ENCODE measurements at places on chromosomes 11 and 22.

- DNase-seq = no peak
Observed at GRCh38 chr11:133414506-133414905, 117.8 kb downstream of the OPCML start.

DNA sequence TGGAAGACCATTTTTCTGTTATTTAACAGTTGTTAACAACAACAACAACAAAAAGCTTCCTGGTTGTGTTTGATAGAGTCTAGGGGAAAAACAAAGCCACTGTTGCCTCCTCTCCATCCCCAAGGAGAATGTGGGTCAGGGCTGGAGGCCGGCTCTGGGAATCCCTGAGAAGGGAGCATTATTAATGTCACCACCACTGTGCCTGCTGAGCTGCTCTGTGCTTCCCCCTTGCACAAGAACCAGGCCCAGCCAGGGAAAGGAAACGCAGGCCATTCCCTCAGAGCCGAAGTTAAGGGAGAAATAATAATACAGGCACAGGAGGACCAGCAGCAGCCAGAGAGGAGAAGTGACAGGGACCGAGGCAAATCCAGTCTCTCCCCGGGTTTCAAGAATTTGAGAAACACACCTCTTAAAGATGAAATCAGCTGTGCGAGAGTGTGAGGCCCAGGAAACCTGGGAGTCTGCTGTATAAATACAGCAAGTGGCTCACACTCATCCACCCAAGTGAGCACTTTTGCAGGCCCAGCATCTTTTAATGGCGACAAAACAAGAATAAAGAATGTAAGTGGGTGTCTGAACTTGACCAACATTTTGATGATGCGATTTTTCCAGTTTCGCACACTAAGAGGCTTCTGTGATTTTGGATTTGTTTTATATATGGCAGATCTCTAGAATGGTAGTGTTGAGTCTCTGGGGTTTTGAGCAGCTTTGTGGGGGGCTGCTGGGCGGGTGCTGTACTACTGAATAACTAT lies 539.2 kb downstream of the NTM start:
- no peak for DNase-seq

GRCh38 chr11:32511926-32512325 lies 71.7 kb upstream of the EIF3M start:
- no peak for DNase-seq

DNA sequence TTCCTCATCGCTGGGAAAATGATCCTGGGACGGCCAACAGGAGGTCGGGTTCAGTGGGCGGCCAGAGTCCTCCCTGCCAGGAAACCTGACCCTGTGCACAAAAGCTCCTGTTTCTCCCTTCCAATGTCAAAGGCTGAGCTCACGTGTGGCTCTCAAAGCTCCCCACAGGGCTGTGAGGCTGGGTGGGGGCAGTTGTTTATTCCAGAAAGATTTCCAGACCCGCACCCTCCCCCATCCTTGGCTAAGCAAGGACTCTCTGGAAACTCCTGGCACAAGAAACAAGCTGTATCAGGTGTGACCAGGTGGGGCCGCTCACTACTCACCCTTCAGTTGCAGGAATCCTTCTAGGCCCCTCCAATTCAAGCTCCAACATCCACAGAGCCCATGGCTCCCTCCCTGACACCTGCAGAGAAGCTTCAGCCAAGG lies 131.9 kb downstream of the SHANK2 start:
- no peak for DNase-seq

DNA sequence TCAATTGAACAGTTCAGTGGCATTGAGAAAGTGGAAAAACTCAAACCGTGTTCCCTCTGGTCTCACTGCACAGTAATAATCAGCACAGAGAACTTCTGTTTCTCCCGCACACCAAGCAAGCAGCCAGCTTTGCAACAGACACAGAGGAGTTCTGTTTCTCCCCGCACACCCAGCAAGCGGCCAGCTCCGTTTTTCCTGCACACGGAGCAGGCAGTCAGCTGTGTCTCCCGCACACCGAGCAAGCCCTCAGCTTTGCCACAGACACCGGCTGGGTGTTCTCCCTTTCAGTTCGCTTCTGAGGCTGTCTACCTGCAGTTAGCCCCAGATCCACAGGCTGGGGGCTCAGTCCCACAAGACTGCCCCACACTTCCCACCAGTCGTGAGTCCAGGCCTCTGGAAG lies 9.9 kb upstream of the TALDO1 start:
- no peak for DNase-seq

DNA sequence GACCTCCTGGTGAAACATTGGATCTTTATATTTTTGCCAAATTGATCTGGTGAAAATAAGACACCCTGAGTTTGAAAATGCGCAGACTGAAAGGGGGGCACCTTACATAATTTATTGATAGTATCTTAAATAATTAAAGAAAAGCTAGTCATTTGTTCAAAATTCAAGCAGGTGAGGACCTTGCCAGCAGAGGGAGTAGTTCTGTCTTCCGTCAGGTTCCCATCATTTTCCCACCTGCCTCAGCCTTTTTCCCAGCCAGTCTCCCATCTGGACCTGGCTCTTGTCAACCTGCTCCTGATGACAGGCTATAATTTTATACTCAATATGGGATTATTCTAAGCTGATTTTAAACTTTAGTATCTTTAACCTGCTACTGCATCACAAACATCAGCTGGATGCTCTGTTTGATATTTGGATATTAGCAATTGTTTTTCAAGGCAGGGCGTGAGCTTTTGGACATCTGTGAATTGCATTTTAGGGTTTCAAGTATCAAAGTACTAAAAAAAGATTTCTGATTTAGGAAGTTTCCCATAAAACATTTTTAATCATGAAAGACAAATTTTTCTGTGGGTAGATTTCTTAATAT lies 132.0 kb downstream of the ELP4 start:
- DNase-seq = no peak

GRCh38 chr11:119752946-119753345 lies 23.9 kb upstream of the NECTIN1 start:
- no peak for DNase-seq

- no peak for DNase-seq
Observed at GRCh38 chr22:24772493-24773220, 1.9 kb downstream of the PIWIL3 start.

GRCh38 chr22:19900707-19901436 lies 40.7 kb upstream of the COMT start:
- DNase-seq = no peak

DNA sequence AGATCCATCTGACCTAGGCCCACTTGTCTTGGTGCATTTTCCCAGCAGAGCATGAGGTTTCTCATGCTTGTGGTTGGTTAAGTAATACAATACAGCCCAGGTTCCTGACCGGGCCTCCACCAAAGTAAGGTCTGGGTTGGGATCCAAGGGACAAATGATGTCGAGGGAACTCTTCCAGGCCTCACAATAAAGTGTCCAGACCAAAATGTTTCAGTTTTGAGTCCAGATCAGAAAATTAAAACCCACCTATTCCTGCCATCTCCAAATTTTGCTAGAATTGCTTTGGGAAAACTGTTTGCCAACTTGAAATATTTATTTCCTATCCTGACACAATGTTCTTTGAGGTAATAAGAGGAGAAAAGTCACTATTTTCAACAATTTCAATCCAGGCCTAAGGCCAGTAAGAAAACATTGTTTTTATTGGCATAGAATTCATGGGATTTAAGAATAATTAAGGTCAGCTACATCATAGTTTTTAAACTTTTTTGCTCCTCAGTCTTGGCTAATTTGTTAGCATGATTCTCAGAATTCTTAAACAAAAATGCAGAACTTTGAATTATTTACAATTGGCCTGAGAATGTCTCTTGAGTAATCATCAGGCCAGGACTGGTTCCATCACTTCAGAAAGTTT lies 51.4 kb downstream of the ME3 start:
- DNase-seq = no peak

DNA sequence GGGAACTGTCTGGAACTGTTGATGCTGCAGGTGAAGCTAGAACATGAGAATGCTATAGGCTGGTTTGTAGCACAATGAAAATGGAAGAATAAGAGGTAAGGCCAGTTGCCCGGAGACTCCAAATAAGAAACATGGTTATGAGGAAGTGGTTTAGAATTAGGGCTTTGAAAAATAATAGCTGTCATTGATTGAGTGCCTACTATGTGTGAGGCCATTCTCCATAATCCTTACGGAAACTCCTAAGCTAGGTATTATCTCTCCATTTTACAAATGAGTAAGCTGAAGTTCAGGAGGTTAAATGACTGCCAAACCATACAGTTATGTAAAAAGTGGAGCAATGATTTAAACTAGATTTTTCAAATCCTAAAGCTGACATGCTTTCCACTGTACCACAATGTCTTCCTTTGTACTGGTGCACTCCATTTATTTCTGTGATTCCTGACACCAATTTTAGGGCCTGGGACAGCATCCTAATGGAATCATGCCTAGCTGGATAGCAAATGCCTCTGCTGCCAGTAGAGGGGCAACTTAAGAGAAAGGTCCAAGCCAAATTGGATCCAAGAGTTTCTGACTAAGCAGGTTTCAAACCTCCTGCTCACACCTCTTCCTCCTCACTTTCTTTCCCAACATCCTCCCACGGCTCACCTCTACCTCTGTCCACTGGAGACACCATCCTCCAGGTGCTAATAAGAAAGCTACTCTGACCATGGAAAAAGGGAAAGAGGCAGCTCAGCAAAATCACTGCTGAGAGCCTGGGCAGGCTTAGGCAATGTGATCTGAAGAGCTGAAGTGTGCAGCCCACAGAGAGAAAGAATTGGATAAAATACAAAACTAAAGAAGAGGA lies 46.9 kb upstream of the PICALM start:
- no peak for DNase-seq

- no peak for DNase-seq
Observed at GRCh38 chr22:37502342-37503182, 16.4 kb upstream of the MFNG start.

GRCh38 chr11:5691964-5692361 lies 2.4 kb downstream of the TRIM22 start:
- DNase-seq = no peak

DNA sequence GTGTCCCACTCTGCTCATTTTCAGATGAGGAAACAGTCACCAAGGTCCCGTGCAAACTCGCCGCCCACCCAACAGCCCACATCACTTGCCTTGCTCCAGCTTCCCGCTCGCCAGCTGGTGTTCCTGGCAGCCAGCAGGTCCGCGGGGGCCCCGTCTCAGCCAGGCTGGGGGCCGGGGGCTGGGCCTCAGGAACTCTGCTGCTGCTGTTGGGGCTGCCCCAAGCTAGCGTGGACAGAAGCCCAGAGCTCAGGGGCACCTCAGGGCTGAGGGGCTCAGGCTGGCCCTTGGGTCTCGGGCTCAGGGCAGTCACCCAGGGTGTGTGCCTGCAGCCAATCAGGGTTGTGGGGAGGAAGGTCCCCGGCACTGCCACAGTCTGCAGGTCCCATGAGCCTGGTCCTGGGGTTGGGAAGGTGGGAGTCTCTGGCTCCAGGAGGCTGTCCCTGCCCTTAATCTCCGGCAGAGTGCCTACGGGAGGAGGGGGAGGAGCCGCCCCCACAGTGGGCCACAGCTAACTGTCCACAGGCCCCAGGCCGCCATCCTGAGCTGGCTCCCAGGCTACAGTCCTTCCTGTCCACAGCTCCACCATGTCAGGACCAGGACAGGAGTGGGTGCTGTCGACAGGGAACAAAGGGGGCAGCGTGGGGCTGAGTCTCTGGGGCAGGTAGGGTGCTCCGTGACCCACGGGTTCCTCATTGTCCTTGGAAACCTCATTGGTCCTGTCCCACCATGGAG lies 65.2 kb downstream of the ARFGAP3 start:
- DNase-seq = no peak

DNA sequence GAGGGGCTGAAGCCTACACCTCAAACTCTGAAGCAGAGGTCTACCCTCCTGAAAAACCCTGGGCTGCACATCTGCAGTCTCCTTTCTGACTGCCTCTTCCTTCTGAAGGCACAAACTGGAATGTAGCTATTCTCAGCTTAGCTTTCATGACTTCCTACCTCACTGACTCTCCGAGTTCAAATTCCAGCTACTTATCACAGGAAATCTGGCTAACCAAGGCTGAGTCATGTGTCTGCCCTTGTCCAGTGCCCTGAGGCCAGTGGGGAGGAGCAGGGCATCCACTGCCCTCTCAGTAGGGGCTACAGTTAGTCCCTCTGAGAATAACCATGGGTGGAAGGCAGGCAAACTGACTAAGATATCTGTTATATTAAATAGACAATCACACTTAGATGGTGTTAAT lies 29.2 kb downstream of the PDGFD start:
- DNase-seq = no peak

GRCh38 chr11:2265396-2265795 lies 5.0 kb downstream of the ASCL2 start:
- DNase-seq = no peak

DNA sequence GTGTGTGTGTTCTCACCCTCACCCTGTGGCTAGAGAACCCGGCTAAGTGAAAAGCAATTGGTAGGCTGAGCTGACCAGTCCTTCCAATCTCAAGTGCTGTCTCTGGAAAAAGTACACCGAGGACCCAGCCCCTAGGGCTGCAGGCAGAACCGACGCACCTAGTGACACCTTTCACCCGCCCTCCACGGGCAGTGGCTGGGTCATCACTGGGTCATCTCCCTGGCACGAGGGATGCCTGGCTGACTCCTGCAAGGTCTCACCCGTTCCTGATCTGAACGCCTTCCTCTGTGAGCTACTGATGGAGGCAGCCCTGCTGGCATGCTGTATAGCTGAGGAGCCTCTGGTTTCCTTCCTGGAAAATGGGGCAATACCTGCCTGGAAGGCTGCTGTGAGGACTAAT lies 311.5 kb downstream of the NTM start:
- no peak for DNase-seq

DNA sequence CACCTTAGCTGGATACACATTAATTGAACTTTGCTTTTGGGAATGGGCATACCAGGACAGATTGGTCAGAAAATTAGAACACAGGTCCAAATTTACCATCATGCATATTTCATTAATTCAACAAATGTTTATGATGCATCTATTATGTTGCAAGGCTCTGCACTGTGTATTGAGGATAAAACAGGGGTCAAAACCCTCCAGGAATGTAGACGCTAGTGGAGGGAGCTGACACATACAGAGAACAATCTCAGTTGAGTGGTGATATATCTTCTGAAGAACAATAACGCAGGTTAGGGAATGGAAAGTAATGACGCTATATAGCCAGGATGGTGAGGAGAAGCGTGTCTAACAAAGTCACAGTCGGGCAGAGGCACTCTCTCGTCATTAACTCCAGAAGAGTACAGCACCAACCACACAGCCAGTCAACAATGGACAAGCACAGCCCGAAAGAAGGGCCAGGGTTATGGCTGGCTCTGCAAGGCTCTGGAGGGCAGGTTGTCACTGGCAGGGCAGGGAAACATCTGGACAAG lies 3.8 kb downstream of the FLI1 start:
- no peak for DNase-seq

DNA sequence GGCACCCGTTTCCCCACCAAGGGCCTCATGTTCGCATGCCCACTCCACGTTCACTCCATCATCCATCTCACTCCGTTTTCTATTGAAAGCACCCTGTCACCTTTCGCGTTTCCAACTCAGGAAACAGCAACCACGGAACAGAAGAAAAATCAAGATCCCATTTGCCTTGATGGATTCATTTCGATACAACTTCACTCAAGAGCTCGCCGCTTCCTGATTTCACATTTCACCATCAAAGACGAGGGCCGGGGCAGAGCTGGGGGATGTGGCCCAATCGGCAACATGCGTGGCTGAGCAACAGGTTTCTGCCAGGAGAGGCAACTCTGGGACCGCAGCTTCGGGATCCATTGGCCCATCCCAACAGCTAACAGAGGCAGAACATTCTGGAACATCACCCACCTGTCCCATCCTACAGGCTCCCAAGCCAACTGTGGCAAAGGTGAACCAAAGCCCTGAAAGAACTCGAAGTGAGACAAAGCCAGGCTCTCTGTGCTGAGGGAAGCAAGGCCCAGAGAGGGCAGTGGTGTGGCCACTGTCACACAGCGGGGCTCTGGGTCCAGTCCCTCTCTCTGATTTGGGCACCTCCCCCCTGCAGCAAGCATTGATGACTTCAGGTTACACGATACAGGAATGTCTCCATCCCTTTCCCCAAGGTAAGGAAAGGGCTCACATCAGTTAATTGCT lies 36.2 kb upstream of the CD5 start:
- DNase-seq = no peak

All from cortex of kidney (tissue), 1 donor.